ENCODE measurements at places on chromosomes 6 and 20.

DNA sequence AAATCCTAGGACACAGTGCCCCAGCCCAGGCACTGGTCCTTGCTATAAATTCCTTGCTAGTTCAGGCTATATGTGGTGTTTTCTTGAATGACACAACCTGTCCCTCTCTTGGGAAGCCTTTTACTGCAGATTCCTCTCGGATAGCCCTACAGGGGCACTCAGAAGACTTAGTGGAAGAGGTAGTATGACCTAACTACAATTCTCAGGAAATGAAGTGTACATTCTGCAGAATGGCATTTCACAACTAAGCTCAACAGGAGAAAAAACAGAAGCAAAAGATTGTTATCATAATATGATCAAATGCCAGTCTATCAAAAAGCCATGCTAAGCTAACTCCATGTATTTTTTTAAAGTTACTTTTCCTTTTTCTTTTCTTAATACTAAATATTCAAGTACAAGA lies 66.3 kb upstream of the FBXL4 start:
- no peak for DNase-seq

GRCh38 chr20:47854687-47855212 lies 69.5 kb upstream of the SULF2 start:
- no peak for DNase-seq

DNA sequence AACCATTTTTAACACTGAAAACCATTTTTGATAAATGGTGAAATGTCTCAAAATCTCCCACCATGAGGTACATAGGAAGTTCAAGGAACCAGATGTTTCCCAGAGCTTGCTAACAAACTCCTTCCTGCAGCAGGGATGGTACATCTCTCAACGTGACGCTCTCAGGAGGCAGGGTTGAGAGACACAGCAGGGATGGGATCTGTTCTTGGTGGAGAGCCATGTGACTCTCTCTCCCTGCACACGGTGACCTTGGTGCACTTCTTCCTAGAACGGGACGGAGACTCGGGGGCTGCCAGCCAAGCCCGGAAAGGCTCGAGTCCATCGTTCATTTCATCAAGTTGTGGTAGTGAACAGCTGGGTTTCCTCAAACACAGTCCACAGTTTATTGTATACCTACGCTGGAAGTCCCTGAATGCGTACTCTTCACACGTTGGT lies 94.2 kb downstream of the FAM50B start:
- no peak for DNase-seq

DNA sequence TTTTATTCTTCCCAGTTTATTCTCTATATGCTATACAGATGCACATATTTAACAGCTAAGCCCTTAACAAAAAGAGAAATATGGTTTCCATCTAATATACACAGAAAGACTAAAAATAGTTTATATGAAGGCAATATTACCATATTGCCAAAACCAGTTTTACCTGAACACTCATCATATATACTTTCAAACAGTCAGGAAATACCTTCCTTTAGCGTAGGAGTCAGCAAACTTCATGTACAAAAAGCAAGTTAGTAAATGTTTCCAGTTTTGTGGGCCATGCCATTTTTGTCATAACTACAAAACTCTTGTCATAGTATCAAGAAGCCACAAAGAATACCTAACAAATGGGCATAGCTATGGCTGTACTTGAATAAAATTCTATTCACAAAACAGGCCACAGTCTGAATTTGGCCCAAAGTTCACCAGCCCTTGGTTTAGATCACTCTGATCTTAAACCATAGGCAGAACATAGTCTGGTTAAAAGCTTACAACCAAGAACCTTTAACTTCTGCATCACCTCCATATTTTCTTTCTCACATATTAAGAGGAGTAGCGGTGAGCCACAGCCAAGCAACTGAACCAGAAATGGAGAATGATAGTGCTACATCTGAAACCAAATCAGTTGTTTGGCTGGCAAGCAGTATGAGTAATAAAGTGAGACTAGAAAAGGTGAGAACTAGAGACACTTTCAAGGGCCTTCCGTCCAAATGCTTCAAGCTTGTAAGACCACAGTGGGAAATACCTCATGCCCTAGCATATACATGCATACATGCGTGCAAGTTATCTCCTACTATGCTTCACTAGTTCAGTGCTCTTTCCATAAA lies 116.6 kb downstream of the PTPRK start:
- DNase-seq = no peak

DNA sequence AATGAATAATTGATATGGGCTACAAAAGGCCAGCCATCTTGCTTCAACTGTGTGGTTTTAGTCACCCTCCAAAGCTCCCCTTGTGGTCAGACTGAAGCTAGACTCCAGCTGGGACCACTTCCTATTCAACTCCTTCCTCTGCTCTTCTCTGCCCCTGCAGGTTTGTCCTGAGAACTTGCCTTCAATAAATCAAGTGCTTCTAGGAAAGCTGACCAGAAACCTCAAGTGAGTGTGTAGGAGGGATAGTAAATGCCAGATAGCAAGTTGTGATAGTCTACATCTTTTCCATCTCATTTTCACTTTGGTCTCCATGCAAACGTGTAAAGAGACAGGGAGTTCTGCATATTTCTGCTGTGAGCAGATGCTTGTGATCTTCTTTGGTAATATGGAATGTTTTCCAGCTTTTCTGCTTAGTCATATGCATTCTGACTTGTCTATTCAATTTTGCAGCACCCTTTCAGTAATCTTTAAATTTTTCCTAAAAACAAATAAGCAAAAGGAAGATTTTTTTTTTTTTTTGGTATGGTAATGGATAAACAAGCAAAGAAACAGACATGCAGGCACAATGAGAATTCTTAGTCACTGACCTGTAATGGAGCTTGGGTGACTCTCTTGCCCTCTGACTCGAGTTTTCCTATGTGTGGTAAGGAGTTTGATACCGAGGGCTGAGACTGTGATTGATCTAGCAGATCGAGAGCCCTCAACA lies 201.3 kb upstream of the BTBD3 start:
- no peak for DNase-seq

- DNase-seq = no peak
Observed at GRCh38 chr20:56689852-56690485, 60.9 kb downstream of the TFAP2C start.

- no peak for DNase-seq
Observed at GRCh38 chr6:5706124-5707033, 300.3 kb downstream of the NRN1 start.

- DNase-seq = no peak
Observed at GRCh38 chr6:47079638-47080037, 37.5 kb upstream of the ADGRF1 start.

DNA sequence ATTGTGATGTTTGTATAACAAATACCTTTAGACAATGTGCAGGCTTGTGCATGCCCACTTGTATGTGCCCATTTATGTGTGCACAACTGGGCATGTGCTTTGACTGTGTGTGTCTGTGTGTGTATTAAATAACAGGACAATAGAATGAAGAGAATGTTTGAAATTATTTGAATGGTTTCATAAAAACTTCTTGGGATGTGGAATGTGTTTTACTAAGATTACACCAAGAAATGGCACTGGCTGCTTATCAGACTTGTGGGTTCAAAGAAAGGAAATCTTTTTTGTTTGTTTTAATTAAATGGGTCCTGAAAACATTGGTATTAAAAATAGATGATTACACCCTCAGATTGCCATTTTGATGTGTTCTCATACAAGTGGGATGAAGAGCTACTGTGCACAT lies 191.6 kb upstream of the CCN2 start:
- no peak for DNase-seq

- DNase-seq = peak; percentile 44
Observed at GRCh38 chr6:99588618-99589289, 17.9 kb upstream of the PRDM13 start.

DNA sequence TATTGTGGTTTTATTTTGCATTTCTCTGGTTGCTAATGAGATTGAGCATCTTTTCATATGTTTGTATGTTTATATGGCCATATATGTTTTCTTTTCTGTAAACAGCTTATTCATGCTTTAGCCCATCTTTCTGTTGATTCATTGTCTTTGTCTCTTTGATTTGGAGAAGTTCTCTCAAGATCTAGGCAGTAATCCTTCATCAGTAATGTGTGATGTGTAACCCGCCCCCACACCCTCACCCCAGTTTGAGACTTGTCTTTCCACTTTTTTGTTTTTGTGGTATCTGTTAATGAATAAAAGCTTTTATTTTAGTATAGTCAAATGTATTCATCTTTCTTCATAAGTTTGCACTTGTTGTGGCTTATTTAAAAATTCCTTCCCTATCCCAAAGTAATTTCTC lies 26.0 kb downstream of the ZC3H12D start:
- no peak for DNase-seq

DNA sequence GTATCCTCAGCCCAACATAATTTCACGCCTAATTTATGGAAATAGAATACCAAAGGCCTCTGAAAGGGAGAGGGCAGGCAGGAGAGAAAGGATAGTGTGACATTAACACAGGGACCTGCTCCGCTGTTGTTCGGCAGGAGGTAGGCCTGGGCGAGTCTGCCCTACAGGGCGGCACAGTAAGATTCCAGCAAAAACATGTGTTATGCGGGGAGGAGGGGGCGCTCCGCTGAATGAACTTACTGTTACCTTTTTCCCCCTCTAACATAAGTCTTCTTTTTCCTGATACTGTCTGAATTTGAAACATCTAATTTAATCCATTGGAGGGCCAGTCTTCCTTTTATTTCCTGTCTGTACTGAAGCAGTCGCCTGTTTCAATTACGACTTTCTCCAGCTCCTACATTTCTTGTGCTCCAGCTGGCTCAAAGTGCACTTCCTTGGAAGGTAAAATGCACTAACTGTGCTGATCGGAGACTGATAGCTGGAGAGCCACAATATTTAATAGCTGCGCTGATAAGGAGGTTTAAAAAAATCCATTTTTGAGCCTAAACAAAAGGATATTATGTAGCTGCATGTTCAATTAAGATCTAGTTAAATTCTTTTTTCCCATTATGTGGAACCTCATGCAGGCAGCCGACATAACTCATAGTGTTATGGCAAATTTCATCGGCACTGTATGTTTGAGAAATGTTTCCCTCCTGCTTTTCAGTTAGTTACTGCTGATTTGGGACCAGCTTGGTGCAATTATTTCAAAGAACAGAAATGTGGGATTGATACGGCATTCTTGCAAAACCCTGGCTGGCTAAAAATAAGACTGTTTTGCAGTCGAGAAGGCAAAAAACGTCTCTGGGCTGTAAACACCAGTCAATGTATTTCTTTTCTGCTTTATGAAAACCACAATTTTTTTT lies 193.0 kb downstream of the FOXC1 start:
- no peak for DNase-seq

- DNase-seq = no peak
Observed at GRCh38 chr20:25238319-25239037, 9.4 kb upstream of the PYGB start.

DNA sequence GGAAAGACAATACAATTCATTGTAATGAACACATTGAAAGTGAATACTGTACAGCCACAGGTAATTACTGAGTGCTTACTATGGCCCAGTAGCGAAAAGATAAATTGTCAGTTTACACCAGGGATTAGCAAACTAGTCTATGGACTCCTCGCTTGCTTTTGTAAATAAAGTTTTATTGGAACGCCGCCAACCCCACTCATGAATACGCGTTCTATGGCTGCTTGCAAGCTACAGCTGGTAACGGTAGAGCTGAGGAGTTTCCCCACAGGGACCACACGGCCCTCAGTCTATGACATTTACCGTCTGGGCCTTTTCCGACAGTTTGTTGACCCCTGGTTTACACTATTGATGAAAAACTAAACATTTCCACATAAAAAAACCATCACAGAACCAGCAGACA lies 24.2 kb downstream of the LAMA5 start:
- no peak for DNase-seq

GRCh38 chr6:83879746-83880145 lies 20.3 kb downstream of the CYB5R4 start:
- no peak for DNase-seq

GRCh38 chr20:1299522-1299921 lies 29.4 kb downstream of the SDCBP2 start:
- DNase-seq = peak; percentile 26

GRCh38 chr20:38208088-38208487 lies 43.0 kb upstream of the TGM2 start:
- DNase-seq = no peak

DNA sequence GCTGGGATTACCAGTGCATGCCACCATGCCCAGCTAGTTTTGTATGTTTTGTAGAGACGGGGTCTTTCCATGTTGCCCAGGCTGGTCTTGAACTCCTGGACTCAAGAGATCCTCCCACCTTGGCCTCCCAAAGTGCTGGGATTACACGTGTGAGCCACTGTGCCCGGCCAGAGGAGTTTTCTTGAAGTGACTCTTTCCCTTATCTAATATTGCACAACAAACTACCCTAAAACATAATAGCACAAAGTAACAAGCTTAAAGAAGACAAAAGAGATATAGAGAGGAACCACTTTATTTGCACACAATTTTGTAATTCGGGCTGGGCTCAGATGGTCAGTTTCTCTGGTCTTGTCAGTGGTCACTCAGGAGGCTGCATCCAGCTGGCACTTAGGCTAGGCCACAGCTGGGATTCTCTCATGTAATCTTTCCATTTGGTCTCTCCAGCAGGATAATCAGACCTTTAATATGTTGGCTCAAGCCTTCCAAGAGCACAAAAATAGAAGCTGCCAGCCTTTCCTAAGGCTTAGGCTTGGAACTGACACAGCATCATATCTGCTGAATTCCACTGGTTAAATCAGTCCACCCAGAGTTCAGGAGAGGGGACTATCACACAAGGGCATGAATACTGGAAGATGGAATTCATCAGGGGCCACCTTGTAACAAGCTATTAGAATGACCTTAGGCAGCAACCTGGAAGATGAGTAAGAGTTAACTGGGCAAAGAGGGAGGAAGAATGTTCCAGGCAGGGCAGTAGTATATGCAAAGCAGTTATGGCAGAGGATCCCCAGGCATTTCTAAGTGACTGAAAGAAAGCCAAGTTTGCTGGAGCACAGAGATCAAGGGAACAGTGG lies 56.7 kb upstream of the PNRC1 start:
- DNase-seq = no peak

- no peak for DNase-seq
Observed at GRCh38 chr6:167768471-167769215, 58.1 kb upstream of the AFDN start.

- no peak for DNase-seq
Observed at GRCh38 chr6:67887747-67888545, 747.1 kb upstream of the ADGRB3 start.

DNA sequence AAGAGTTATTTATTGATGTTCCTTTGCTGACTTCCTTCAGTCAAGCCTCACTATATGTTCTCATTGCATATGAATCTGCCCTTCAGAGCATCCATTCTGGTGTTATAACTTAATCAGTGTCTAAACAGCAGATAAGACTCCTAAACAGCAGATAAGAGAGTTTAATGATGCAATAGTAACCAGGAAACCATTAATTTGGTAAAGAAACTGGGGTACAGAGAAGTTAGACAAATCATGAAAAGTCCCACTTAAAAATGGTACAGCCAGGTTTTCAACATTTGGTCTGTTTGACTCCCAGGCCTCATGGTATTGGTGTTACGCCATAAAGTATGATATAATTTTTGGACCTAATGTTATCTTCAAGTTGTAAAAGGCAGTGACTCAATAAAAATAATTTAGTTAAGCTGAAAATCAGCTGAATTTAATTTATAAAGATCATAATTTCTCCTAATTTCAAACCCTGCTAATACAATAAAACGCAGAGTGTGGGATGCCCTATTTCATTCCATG lies 127.4 kb upstream of the DST start:
- no peak for DNase-seq
